ENCODE measurements at places on chromosomes 12 and 14.

GRCh38 chr12:105676694-105677093 lies 346.2 kb downstream of the C12orf75 start:
- H3K27me3 ChIP-seq: peaks cover 8% of the 10 kb centered on the region
- H3K27ac ChIP-seq: no peak overlapping the region
- H3K4me3 ChIP-seq: no peak overlapping the region
- no peaks in the 10 kb centered on the region for H3K4me1 ChIP-seq
- no peaks in the 10 kb centered on the region for H3K36me3 ChIP-seq

- no peaks in the 10 kb centered on the region for H3K36me3 ChIP-seq
- no peak overlapping the region for H3K4me3 ChIP-seq
- peaks cover 3% of the 10 kb centered on the region for H3K4me1 ChIP-seq
- H3K27me3 ChIP-seq: peaks cover 7% of the 10 kb centered on the region
These were observed 274.7 kb downstream of the DAD1 start for GRCh38 chr14:22314183-22314820.

DNA sequence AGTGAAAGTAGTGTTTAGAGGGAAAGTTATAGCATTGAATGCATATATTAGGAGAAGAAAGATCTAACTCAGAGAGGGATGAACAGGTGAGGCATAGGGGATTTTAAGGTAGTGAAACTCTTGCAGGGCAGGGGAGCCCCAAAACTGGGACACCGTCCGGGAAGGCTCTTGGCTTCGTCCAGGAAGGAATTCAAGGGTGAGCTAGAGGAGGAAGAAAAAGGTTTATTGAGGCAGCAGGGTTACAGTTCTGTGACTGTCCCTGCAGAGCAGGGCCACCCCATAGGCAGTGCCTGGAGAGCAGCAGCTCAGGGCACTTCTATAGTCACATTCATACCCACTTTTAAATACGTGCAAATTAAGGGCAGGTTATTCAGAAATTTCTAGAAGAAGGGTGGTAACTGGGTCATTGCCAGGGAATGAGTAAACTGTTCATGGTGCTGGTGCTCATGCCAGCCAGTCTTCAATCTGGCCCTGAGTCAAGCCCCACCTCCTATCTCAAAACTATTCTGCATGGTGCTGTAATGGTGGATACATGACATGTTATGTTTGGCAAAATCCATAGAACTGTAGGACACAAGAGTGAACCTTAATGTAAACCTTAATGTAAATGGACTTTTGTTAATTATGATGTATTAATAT lies 1.2 kb upstream of the OAS1 start:
- peaks cover 66% of the 10 kb centered on the region for H3K4me1 ChIP-seq
- H3K27me3 ChIP-seq: no peaks in the 10 kb centered on the region
- H3K27ac ChIP-seq: peak overlapping the region; percentile 59
- H3K36me3 ChIP-seq: peaks cover 13% of the 10 kb centered on the region

GRCh38 chr12:121089813-121090430 lies 42.8 kb upstream of the P2RX7 start:
- H3K27me3 ChIP-seq: no peaks in the 10 kb centered on the region
- no peaks in the 10 kb centered on the region for H3K36me3 ChIP-seq
- peaks cover 19% of the 10 kb centered on the region for H3K4me1 ChIP-seq
- H3K27ac ChIP-seq: no peak overlapping the region
- H3K4me3 ChIP-seq: no peak overlapping the region
- no peak for DNase-seq

- H3K4me3 ChIP-seq: no peak overlapping the region
- H3K36me3 ChIP-seq: no peaks in the 10 kb centered on the region
- no peak for DNase-seq
- no peaks in the 10 kb centered on the region for H3K4me1 ChIP-seq
These were observed 37.0 kb upstream of the HMGA2 start for GRCh38 chr12:65787056-65787865.

- peaks cover 5% of the 10 kb centered on the region for H3K4me1 ChIP-seq
- DNase-seq: no peak
- H3K36me3 ChIP-seq: peaks cover 13% of the 10 kb centered on the region
- peaks cover 8% of the 10 kb centered on the region for H3K27me3 ChIP-seq
These were observed 8.4 kb downstream of the TEDC1 start for GRCh38 chr14:105499256-105500035.

DNA sequence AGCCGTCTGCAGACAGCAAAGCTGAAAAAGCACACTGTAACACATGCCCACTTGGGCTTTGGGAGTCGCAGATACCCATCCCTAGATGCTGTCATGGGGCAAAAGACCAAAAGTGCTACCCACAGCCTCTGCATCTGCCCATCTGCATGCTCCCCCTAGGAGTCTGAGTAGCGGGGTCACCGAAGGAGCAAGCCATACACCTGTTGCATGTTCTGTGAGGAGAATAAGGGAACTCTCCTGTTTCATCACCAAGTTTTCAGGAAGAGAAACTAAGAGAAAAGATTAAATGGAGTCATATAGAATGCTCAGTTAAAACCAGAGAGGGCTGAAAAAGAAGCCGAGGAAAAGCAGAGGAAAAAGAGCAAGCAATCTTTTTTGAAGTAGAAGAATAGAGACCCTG lies 13.7 kb upstream of the ST8SIA1 start:
- peaks cover 3% of the 10 kb centered on the region for H3K27me3 ChIP-seq
- H3K4me1 ChIP-seq: no peaks in the 10 kb centered on the region
- H3K4me3 ChIP-seq: no peak overlapping the region
- H3K27ac ChIP-seq: no peak overlapping the region

DNA sequence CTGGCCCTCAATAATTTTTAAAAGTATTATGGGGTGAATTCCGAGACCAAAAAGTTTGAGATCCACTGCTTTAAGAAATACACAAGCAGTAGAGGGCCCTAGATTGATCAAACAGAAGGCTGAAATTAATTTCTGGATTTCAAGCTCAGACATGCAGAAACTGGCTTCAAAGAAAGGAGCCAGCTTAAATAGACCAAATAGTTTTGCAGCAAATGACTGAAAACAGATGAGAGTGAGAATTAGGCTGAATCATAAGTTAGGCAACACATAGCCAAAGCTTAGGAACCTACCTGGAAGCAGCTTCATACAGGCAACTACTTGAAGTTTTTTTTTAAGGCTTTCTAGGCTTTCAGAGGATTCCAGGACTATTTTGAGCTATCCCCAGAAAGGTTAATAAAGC lies 12.4 kb downstream of the ATF7 start:
- no peak overlapping the region for H3K4me3 ChIP-seq
- no peak for DNase-seq

DNA sequence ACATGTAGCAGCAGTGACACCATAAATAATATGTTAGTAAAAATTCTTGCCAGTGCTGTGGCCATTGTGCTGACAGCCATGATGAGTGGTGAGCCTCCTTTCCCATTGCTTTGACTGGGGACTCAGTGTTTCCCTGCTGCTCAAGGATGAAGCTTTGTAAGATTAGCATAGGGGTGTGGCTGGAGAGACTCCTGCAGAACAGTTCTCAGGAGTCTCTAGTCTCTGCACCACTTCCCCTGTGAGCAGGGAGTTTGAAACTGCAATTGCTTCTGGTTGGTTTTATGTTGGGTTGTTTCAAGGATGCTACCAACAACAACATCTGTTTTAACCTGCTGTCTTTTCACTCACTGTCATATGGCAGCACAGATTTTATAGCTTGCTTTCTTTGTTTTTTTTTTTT lies 41.4 kb downstream of the ZC3H14 start:
- H3K27ac ChIP-seq: peak overlapping the region; percentile 25
- H3K4me1 ChIP-seq: peaks cover 21% of the 10 kb centered on the region
- no peak overlapping the region for H3K4me3 ChIP-seq
- DNase-seq: no peak
- no peaks in the 10 kb centered on the region for H3K27me3 ChIP-seq

DNA sequence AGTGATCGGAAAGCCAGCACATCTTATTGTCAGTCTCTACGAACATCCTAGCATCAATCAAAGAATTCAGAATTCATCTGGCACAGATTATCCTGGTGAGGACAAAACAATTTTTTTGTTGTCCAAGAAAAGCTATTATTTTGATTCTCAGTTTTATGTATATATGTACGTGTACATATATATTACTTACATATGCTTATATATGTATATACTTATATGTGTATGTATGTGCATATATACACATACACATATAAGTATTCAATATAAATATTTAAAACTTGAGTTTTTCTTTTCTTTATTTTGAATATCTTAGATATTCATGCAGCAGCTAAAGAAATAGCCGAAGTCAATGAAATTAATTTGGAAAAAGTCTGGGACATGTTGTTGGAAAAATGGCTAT lies 77.9 kb downstream of the KNTC1 start:
- H3K4me1 ChIP-seq: no peaks in the 10 kb centered on the region
- peaks cover 23% of the 10 kb centered on the region for H3K36me3 ChIP-seq
- no peak for DNase-seq
- no peak overlapping the region for H3K27ac ChIP-seq

- H3K4me1 ChIP-seq: no peaks in the 10 kb centered on the region
- no peak overlapping the region for H3K4me3 ChIP-seq
- no peak overlapping the region for H3K27ac ChIP-seq
- DNase-seq: no peak
- peaks cover 10% of the 10 kb centered on the region for H3K27me3 ChIP-seq
These were observed 36.5 kb upstream of the ANO4 start for GRCh38 chr12:100758083-100758482.

DNA sequence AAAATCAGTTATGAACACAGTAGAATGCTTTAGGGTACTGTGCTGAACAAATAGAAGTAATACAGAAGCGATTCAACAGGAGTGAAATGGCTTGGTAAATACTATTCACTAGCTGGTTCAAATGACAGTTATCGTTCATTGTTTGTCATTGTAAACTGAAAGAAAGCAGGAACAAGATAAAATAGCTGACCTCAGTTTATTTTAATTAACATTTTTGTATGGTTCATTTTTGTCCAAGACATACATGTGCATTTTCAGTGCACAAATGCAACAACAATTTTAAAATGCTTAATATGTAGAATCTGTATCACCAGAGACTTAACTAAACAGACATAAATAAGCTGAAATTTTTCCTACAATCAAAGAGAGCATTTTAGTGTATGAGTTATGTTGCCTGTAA lies 49.9 kb downstream of the ALX1 start:
- H3K4me1 ChIP-seq: no peaks in the 10 kb centered on the region
- no peak for DNase-seq
- no peak overlapping the region for H3K27ac ChIP-seq

- no peaks in the 10 kb centered on the region for H3K4me1 ChIP-seq
- H3K27ac ChIP-seq: no peak overlapping the region
- no peak overlapping the region for H3K4me3 ChIP-seq
- no peak for DNase-seq
- H3K36me3 ChIP-seq: no peaks in the 10 kb centered on the region
These were observed 8.8 kb upstream of the PRIMA1 start for GRCh38 chr14:93797071-93797470.

- H3K4me1 ChIP-seq: peaks cover 22% of the 10 kb centered on the region
- H3K27ac ChIP-seq: no peak overlapping the region
- H3K4me3 ChIP-seq: no peak overlapping the region
- DNase-seq: no peak
These were observed 71.2 kb downstream of the NINJ2 start for GRCh38 chr12:592024-592505.

- no peaks in the 10 kb centered on the region for H3K27me3 ChIP-seq
- H3K4me3 ChIP-seq: no peak overlapping the region
- no peak overlapping the region for H3K27ac ChIP-seq
- no peaks in the 10 kb centered on the region for H3K36me3 ChIP-seq
- no peak for DNase-seq
These were observed 191.7 kb downstream of the RASSF9 start for GRCh38 chr12:85644508-85644907.

- no peaks in the 10 kb centered on the region for H3K4me1 ChIP-seq
- peaks cover 5% of the 10 kb centered on the region for H3K27me3 ChIP-seq
- H3K4me3 ChIP-seq: no peak overlapping the region
These were observed 60.8 kb upstream of the SLC38A4 start for GRCh38 chr12:46886541-46887041.

GRCh38 chr14:54440476-54440872 lies 700 bp downstream of the CNIH1 start:
- H3K36me3 ChIP-seq: peaks cover 11% of the 10 kb centered on the region
- H3K4me1 ChIP-seq: peaks cover 56% of the 10 kb centered on the region
- DNase-seq: no peak
- H3K4me3 ChIP-seq: peak overlapping the region; percentile 89

GRCh38 chr12:5718073-5718472 lies 227.0 kb downstream of the ANO2 start:
- H3K4me1 ChIP-seq: no peaks in the 10 kb centered on the region
- no peak for DNase-seq
- H3K27ac ChIP-seq: no peak overlapping the region
- H3K36me3 ChIP-seq: no peaks in the 10 kb centered on the region
- no peak overlapping the region for H3K4me3 ChIP-seq
- H3K27me3 ChIP-seq: no peaks in the 10 kb centered on the region

- H3K27ac ChIP-seq: no peak overlapping the region
- peak overlapping the region; percentile 11 for H3K4me3 ChIP-seq
- DNase-seq: no peak
- no peaks in the 10 kb centered on the region for H3K36me3 ChIP-seq
These were observed 391.3 kb downstream of the EMP1 start for GRCh38 chr12:13587721-13588390.

DNA sequence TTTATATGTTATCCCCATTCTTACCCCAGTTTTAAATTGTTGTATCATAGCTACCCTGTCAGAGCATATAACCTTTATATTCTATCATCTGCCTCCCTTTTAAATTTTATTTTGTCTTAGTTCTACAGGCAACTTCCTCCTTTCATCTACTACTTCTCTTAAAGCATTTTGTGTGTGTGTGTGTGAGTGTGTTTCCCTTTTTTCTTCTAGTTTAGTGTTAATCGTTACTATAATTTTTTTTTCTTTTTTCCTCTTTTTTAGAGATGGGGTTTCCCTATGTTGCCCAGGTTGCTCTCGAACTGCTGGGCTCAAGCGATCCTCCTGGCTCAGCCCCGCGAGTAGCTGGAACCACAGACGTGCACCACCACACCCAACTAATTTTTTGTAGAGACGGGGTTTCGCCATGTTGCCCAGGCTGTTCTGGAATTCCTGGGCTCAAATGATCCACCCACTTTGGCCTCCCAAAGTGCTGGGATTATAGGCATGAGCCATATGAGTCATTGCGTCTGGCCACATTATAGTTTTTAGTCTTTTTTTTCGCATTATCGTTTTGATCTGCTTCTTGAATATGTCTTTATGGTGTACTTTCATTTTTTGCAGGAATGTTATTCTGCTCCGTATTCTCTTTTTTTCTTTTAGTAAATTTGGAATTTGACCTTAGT lies 33.1 kb upstream of the FBXO34 start:
- peaks cover 9% of the 10 kb centered on the region for H3K27me3 ChIP-seq
- H3K4me3 ChIP-seq: no peak overlapping the region
- no peak for DNase-seq

DNA sequence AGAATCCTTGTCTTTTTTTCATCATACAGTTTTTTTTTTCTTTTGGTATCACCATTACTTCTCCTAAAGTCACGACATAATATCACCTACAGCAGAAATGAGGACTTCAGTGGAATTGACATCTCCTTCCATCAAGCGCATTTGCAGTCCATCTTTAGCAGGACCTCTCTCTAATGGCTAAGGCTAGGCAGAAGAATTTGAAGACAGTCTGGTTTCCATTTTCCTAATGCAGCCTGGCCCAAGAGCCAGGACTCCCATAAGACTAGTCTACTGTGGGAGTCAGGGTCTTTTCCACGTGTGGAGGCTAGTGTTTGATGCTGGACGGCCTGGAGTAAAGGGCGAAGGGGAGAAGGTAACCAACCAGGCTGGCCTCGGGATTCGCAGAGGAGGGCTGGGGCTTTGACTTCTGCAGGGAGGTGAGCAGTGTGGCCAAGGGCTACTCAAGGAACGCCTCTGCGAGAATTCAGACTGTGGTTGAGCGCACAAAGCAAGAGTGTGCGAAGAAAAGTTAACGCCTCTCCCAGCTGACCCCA lies 769 bp upstream of the ZNF740 start:
- H3K27ac ChIP-seq: peak overlapping the region; percentile 99
- DNase-seq: no peak
- peaks cover 12% of the 10 kb centered on the region for H3K36me3 ChIP-seq
- peak overlapping the region; percentile 93 for H3K4me3 ChIP-seq
- no peaks in the 10 kb centered on the region for H3K27me3 ChIP-seq
